ENCODE measurements at places on chromosomes 7 and 10.

- DNase-seq: no peak
These were observed 972.5 kb downstream of the CNTNAP2 start for GRCh38 chr7:147089051-147089461.

DNA sequence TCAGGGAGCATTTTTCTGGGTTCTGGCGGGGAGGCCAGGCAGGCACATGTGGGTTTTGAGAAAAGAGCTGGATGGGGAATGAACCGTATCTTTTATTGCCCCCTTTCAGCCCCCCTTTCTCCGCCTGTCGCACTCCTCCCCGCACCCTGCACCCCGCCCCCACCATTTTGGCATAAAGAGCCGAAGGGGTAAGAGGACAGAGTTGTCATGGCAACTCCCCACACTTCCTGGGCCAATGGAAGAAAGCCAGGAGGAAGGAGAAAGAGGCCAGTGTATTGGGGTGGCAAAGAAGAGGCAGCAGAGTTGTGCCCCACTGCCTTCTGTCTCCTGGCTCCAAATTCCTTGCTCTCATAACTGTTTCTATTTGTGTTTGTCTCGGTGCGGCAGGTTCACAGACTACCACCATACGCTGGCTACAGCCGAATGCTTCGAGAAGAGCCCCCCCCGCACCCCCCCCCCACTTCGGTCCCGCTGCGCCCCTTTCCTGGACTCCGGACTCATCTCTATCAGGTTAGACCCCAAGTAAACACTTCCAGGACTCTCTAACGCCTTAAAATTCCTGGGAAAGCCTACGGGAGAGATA is 3.4 kb downstream of the KCNIP2 start:
- no peak for DNase-seq

GRCh38 chr10:98100476-98100875 is 34.0 kb upstream of the R3HCC1L start:
- DNase-seq: no peak

DNA sequence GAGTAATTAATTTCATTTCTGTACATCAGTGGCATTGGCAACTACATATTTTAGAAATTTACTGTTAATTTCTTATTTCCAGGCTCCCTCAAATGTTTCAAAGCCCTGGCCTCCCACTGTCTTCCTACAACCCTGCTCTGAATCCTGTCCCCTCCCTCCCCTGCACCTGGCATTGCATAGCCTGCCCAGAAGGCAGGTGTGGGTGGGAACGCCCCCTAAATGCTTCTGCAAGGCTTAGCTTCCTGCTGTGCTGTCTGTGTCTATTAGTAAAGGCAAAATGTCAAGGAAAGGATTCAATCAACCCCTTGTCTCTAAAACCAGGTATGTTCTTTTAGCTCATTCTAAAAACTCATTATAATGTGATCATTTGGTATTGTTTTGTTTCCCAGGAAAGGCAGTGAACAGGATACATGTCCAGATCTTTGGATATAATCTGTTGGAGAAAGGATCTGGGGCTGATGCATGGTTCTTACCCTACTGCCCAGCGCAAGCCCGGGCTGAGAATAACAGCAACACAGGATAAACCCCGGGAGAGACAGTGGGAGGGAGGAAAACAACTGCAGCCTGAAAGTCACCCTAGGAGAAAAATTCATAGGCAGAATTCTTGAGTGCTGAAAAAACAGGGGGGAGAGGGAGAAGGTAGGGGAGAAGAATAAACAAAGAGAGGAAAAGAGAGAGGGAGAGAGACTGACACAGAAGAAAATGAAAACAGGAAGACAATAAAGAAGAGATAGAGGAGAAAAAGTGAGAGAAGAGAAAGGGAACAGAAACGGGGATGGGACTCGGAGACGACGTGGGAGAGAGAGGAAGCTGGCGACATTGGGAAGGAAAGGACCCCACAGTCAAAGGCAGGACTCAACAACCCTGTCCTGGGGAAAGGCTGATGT is 589 bp downstream of the ZNF488 start:
- DNase-seq: no peak

DNA sequence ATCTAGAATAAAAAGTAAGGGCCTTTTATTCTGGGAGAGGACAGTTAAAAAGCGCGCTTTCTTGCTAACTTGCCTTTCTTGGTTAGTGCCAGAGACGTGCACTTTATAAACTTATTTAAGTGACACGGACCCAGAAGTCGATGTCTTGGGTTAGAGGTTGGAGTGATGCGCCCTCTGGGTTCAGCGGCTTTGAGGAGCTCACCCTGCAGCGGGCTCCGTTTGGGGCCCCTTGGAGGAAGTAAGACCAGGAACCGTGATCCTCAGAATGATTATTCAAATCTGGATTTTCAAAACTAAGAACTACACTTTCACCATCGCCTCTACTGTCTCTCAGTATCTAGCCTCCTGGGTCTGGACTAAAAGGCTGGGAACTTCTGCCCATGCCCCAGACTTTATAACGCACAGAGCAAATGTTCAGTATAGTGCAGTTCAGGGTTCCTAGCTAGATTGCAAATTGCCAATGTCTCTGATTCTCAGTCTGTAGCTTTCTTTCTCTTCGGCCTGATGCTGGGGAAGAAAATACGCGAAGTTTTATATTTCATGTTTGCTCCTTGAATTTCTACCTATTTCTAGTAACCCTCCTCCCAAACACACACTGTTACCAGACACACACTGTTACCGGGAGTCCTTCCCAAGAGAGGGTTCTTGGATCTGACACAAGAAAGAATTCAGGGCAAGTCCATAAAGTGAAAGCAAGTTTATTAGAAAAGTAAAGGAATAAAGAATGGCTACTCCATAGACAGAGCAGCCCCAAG is 18.6 kb upstream of the SMO start:
- no peak for DNase-seq

DNA sequence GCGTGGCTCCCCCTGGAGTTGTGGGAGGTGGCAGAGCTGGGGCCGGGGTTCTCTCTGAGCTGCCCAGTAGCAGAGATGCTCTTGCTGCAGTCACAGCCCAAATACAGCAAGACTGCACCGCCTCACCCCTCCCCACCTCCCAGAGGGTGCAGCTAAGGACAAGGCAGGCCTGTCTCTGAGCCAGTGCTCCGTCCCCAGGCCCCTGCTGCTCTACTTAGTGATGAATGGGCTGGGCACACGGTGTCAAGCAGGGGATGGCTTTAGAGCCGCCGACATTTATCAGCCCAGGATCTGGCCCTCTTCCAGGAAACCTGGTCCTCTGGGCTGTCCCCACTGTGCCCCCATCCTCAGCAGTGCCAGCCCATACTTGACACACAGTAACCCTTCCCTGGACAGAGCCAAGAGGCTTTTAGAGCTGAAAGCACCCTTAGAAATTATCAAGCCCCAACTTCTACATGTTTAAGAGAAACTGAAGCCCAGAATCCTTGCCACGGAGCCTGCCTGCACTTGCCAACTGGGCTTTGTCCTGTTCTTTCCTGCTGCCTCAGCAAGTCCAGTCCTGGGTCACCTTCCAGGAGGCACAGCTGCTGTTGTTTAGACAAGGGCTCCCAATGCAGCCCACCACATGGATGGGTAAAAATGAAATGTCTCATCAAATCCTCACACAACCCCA is 137.1 kb upstream of the UNC5B start:
- no peak for DNase-seq

GRCh38 chr10:121455377-121455776 is 142.9 kb downstream of the FGFR2 start:
- DNase-seq: no peak

- no peak for DNase-seq
These were observed 42.2 kb downstream of the GBF1 start for GRCh38 chr10:102287538-102287937.

- no peak for DNase-seq
These were observed 94.2 kb upstream of the DDC start for GRCh38 chr7:50659329-50659965.

GRCh38 chr7:5050676-5051075 is 5.0 kb downstream of the RBAK start:
- no peak for DNase-seq

GRCh38 chr7:116828281-116828680 is 34.1 kb upstream of the CAPZA2 start:
- no peak for DNase-seq

DNA sequence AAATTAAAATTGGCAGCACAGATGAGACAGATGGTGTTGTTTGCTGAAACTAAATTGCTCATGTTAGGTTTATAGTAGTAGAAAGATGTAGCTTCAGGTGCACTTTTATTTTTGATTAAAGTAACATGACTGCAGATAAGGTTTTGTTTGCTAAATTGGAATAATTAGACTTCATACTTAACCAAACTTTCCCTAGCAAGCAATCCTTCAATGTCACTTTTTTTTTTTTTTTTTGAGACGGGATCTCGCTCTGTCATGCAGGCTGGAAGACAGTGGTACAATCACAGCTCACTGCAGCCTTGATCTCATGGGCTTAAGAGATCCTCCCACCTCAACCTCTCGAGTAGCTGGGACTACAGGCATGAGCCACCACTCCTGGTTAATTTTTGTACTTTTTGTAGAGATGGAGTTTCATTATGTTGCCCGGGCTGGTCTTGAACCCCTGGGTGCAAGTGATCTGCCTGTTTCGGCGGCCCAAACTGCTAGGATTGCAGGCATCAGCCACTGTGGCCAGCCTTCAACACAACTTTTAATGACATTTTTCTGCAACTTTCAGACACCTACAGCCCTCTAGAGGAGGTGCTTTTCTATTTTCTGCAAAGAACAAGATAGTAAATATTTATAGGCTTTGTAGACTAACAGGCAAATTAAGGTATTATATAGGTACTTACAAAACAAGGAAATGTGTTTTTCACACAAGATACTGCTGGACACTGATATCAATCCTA is 84.8 kb upstream of the CCNY start:
- DNase-seq: no peak

DNA sequence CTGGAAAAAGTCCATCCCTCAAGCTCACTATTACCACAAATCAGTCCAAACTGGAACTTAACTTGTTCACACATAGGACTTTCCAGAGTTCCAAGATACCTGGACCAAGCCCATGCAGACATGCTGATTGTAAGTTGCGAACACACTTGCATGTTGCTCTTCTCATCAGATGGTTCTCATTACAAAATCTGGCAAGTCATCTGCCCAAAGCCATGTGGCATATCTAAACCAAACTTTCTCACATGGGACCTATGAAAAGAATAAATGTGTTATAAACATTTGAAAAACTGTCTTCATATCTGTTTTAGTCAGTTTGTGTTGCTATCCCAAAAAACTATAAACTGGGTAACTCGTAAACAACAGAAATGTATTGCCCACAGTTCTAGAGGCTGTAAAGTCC is 58.8 kb upstream of the MKLN1 start:
- no peak for DNase-seq

- no peak for DNase-seq
These were observed 143.1 kb downstream of the GNAI1 start for GRCh38 chr7:80277434-80278427.

DNA sequence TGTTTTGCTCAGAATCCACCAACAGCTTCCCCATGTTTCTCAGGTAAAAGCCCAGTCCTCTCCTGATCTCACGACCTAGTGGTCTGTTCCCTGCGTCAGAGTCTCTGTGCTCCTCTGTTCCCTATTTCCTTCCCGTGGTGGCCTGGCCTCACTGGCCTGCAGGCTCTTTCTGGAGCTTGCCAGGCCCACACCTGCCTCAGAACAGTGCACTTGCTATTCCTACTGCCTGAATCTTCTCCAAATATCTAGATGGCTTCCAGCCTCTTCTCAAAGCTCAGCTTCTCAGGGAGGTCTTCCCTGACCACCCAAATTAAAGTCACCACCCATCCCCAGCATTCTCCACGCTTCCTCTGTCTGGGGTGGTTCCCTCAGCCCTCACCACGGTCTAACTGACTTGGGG is 165.3 kb downstream of the USP6NL start:
- no peak for DNase-seq

DNA sequence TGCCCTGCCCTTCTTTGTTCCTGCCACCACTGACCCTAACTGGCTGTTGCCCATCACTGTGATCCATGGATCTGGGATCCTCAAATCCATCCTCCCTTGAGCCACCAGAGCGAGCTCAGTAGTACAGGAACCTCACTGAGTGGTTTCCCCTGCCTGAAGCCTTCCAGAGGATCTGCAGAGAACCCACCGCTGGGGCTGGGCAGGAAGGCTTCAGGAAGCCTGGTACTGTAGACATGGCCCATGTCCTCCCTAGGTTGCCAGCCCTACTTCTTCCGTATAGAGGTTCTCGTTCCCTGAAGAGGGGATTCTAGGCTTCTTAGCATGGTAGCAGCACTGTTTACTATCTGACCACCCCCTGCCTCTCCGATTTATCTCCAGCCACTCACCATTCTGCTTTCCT is 687.3 kb upstream of the FOXK1 start:
- no peak for DNase-seq

DNA sequence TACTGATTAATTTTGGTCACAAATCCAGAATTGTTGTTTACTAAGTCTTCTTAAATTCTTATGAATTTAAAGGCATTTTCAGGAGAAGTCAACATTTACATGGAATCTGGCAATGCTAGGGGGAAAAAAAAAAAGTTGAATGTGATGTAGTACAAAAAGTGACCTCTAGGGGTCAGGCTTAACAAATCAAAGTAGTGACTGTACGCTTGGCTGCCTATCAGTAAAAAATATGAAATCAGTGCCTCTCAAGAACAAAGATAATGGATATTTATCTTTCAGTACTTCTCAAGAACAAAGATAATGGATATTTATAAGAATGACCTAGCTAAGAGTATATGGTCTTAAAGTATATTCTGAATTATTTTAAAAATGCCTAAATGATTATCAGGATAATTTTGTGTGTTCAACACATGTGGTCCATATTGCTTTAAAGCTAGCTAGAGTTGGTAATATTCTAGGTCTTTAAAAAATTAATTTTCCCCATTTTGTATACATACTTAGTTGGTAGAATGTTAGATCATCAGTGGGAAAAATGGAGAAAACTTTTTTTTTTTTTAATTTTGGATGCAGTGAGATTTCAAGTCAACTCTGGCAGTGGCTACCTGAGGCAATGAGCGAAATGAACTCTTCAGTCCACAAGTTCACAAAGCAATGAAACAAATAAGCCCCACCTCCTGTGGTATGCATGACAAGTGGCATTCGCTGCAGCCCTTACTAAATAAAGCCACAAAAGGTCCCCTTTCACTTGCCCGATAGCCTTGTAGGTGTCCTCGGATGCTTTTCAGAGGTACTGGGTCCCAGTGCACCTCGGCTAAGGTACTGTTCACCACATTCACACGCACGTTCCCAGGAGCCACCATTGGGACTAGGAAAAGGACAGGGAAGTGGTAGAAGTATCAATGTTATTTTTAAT is 51.2 kb upstream of the LAMB4 start:
- no peak for DNase-seq

- DNase-seq: no peak
These were observed 9.0 kb upstream of the FKBP9 start for GRCh38 chr7:32948202-32948601.

DNA sequence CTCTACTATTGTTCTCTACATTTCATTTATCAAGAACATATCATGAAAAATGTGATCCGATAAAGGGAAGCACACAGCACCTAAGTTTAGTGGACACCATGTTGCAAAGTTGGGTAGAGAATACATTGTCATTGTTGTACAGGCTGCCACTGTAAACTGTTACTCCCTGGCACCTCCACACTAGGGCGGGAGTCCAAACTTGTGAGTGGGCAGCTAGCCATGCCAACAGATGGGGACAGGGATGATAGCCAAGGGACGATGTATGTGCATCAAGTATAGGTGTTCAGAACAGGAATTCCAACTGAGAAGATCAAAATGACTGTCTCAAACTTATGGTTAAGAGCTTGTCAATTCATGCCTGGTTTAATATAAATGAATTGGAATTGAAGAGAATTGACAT is 31.1 kb upstream of the COMMD3 start:
- no peak for DNase-seq

- peak; percentile 42 for DNase-seq
These were observed 498 bp downstream of the RHOBTB1 start for GRCh38 chr10:60943316-60944057.

- no peak for DNase-seq
These were observed 4.5 kb downstream of the GRID1 start for GRCh38 chr10:86362129-86362527.

Measured in H54 (cell line).